ENCODE measurements at places on chromosomes 1 and 21.

DNA sequence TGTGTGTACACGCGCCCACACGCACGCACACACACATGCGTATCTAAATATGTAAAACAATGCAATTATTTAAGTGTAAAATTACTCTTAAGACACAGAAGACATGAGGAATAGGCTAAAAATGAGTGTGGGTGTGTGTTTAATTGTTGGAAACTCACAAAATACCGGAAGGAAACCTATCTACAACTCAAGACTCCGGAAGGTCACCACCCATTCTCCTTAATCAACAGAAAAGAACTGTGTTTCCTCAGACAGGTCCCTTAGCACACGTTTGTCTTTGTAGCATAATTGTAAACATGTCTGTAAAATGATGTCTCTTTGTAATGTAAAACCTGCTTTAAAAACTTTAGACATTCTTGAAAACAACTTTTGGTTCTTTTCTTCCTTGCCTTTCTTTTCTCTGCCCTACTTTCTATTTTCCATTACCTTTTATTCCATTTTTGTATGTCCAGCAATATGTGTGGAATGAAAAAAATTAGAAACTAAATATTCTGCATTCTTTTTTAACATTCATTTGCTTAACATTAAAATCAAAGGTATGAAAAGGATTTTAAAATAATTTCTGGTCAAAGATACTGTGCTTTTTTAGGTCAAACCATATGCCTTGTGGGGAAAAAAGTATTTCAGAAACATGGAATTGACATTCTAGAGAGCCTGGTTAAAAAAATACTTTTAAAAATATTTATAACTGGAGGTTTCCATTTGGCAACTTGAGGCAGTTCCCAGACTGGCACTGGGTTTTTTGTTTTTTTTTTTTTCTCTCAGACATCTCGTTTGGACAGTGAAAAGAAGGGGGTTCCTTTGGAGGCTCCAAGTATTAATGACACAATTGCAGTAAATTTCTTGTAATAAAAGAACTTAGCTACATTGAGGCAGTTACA lies 46.2 kb downstream of the ATP5PF start:
- DNase-seq: no peak

DNA sequence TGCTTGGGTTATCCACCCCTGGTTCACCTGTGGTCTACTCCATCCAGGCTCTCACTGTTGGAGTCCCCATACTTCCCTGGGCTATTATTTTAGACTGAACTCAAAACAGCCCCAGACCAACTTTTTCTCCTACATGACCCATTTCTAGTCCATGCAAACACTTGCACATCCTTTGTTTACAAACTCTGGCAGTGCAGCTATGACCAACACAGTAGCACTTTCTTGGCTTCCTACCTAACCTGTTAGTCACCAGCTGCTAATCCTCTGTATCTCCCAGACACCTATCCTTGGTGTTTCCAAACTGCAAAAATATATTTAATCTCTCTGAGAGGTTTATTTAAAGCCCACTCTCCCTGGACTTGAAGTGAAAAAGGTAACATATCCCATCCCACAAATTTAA lies 90.8 kb downstream of the DDAH1 start:
- no peak for DNase-seq

DNA sequence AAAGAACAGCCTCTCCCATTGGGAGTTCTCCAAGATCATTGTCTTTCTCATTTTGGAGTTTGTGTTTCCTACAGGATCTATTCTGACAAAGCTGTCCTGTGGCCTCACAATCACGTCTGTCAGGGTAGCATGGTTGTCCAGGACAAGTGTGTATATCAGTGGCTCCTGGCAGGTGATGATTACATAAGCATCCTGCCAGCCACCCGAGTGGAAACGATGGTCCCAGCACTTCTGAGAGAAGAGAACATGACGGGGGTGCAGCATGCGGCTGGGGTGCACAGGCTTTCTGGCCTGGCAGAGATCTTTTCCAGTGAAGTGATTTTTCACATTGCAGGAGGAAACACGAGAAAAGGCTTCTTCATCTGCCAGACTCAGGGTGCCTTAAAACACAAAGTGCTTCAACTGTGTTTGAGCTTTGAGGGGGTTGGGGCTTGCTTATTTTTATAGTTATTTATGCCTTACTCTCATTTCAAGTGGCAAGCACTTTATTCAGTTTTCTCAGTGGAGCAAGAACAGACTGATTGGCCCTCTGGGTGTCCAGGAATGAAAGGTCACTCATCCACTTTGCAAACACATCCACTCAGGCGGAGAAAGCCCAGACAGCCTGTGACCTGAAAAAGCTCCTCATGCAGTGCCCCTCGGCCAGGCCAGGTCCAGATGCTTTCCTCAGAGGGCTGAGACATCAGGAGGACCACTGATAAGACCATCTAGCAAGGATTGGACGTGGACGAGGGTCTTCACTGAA lies 186.0 kb downstream of the DUSP10 start:
- no peak for DNase-seq

- DNase-seq: no peak
These were observed 1.1 kb upstream of the ST6GALNAC3 start for GRCh38 chr1:76073481-76073880.

GRCh38 chr1:75471252-75471651 lies 139.7 kb downstream of the SLC44A5 start:
- no peak for DNase-seq

DNA sequence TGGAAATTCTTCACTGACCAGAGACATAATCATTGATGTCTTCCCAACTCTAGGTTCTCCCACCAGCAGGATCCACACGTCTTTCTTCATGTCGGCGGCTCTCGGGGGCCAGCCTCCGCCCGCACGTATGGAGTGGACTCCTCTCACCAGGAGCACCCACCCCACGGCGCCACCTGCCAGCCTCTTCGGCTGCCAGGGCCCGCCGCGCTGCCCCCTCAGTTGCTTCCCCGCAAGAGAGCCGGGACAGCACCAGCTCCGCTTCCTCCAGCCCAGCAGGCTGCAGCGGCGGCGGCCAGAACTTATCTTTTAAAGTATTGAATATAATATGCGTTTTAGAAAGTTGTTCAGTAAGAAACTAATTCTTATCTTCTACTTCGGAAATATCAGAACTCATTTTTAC lies 273.5 kb downstream of the LIPI start:
- no peak for DNase-seq

GRCh38 chr1:7810395-7810794 lies 26.3 kb downstream of the PER3 start:
- DNase-seq: no peak

DNA sequence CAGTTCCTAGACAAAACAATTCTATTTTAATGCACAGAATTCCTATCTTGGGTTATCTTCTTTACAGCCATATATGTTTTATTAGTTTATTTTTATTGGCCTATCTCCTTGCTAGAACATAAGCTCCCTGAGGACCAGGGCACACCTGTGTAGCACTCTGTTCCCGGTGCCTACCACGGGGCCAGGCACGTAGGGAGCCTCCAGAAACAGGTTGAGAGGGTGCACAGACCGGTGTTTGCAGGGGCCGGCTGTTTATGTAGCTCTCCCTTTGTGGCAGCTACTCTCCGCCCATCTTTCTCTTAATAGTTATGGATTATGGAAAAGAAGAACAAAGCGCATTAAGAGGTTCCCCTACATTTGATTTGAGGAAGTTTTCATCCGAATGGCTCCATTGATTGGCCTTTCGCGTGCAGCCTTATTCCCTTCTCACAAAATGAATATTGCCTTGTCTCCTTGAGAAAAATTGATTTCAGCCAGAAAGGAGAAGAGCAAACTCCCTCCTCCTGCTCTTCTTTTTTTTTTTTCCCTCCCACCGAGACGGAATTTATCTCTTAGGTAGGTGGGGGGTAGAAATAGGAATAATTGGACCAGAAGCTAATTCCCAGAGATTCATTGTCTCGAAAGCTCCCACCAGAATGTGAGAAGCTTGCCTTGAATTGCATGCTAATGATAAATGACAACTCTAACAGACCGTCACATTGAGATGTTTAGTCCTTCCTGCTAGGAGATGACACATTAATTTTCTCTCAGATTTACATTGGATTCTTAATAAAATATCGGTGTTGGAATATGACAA lies 447.4 kb downstream of the CAMTA1 start:
- no peak for DNase-seq

- DNase-seq: no peak
These were observed 4.9 kb downstream of the CACHD1 start for GRCh38 chr1:64474665-64475439.

DNA sequence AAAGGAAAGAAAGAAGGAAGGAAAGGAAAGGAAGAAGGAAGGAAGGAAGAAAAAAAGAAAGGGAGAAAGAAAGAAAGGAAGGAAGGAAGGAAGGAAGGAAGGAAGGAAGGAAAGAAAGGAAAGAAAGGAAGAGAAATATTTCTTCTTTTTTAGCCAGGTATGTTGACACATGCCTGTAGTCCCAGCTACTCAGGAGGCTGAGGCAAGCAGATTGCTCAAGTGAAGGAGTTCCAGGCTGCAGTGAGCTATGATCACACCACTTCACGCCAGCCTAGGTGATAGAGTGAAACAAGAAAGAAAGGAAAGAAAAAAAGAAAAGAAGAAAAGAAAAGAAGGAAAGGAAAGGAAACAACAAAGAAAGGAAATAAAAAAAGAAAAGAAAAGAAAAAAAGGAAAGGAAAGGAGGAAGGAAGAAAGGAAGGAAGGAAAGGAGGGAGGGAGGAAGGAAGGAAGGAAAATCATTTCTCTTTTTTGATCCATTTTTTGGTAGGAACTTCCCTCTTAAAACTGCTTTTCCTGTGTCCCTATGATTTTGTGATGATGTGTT lies 5.8 kb upstream of the ZMYM1 start:
- no peak for DNase-seq

DNA sequence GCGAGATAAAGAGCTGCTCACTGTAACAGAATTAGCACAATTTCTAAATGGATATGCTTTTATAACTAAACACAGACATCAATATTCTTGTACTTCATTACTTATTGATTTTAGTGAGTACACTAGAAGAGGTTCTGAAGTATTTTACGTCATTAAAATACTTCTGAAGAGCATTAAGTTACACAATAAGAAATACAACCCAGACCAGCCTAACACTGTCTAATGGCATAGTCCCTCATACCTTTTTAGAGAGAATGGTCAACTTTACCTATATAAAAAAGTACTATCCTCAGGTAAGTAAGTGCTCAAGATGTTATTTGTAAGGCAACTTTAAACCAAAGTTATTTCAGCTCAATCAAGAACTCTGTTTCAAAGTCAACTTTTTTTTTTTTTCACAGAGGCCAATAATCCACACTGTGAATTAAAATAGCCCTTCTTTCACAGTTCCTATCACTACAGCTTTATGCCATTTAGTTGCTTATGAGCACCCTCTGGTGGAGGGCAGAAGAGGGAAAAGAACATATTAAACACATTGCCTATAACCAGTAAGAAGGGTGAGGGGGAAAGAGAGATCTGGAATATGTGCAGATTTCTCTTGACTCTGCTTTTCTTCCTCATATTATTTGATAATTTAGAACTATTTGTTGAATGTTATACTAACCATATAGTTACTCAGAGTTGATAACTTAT lies 182.1 kb upstream of the DMRTA2 start:
- no peak for DNase-seq

- peak; percentile 50 for DNase-seq
These were observed 29.6 kb downstream of the KCNN3 start for GRCh38 chr1:154840269-154841176.

GRCh38 chr1:44805311-44806024 lies 1.7 kb downstream of the DYNLT4 start:
- no peak for DNase-seq

- peak; percentile 68 for DNase-seq
These were observed 38.8 kb upstream of the SRSF10 start for GRCh38 chr1:24018611-24019580.

DNA sequence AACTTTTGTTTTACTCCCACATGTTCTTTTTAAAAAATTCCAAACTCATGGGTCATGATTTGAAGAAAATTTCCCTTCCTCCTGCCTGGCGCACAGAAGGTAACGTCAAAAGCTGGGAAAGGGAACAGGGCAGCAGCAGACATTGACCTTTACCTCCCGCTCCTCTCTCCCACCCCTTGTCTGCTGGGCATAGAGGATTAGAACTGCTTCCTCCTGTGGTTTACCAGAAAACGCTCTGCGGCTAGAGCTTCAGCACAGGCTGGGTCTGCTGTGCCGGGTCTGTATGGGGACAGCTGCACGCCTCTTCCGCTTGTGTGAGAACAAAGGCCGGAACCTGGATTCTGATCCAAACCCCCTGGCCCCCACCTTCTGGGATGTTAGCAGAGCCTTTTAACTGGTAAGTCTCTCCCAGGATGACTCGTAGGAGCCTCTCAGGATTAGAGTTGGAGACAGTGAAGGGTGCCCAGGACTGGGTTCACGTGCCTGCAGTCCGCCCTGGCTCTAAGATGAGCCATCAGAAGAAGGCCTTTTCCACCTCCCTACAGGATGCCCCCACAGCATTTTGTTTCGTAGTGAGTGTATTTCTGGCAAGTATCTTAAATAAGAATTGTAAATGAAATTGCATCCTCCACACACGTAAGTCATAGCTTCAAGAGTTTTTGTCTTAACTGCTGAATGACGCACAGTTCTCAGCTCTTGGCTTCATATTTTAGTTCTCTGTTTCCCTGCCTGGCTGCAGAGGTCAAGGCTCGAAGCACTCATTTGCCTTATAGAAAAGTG lies 5.2 kb downstream of the H6PD start:
- no peak for DNase-seq

DNA sequence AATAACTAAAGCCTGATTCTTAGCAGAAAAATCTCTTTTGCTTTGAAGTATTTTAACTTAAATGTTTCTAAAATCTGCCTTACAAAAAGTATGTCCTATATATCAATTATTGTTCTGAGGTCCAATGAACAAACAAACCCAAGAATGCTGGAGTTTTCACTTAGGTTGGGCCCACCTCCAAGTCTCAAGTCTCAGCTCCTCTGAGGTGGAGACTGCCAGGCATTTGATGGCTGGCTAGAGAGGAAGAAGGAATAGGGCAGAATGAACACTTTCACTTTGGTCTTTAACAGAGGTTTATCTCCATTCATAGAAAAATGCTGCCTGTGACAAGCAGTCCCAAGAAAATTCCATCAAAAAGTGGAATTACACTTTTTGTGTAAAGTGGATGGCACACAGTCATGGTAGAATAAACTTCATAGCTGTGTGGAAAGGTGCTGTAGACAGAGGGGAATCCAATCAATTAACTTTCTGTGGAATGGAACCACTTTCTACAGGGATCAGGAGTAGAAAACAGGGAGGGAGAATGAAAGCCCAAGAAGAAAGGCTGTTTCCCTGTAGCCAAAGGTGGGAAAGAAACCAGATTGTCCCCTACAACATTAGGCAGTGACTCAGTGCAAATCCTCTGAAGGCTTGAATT lies 349.4 kb upstream of the RUNX1 start:
- DNase-seq: no peak

GRCh38 chr1:118047006-118047649 lies 117.6 kb downstream of the WDR3 start:
- DNase-seq: no peak

GRCh38 chr1:217360510-217360909 lies 270.4 kb downstream of the GPATCH2 start:
- DNase-seq: no peak
